ENCODE measurements at places on chromosomes 7 and 10. TPM values are rescaled to one million over a fixed set of nuclear protein-coding genes. Genes with fewer than 3 reads are reported as not detected.

GRCh38 chr7:4857189-4857588 lies 4.6 kb downstream of the PAPOLB start:
- H3K4me1 ChIP-seq: peaks cover 12% of the 10 kb centered on the region
- no peaks in the 10 kb centered on the region for H3K36me3 ChIP-seq
- no peak for DNase-seq
- H3K27ac ChIP-seq: no peak overlapping the region

DNA sequence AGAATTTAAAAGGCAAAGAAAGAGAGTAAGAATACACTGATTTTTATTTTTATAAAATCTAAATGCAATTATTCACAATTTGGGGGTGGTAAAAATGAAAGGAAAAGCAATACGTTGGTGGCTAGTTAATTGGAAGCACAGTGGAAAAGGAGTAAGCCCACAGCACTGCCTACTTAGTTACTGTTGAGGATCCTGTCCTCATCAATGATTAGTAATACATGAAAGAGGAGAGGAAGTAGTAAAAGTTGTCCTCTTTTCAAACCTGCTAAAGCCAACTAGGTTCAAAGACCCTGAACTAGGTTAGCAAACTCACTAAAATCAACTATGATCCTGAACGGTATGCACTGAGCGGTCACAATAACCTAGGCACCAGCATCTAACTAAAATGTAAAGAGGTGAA lies 52.7 kb upstream of the LRRN3 start:
- H3K27ac ChIP-seq: no peak overlapping the region
- no peak for DNase-seq
- H3K4me1 ChIP-seq: no peaks in the 10 kb centered on the region
- no peaks in the 10 kb centered on the region for H3K36me3 ChIP-seq
- H3K27me3 ChIP-seq: no peaks in the 10 kb centered on the region

SGPL1 gene
- total RNA-seq: 48.0 TPM

DNA sequence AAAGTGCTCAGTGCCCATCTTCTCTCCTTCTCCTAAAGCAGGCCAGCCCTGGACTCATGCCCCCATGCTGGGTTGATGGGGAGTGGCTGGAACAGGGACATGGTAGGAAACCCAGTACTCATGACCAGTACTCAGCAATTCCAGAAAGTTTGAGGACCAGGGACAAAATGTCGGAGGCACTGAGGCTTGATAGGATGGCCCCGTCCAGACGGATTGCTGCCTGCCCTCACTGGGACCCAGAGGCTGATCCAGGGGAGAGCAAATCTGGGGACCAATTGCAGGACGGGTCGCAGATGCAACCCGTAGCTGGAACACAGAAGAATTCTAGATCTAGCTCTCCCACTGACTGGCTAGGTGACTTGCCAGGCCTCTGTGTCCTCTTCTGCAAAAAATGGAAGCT lies 5.1 kb downstream of the ZCCHC24 start:
- peaks cover 44% of the 10 kb centered on the region for H3K4me1 ChIP-seq
- H3K27ac ChIP-seq: no peak overlapping the region
- no peaks in the 10 kb centered on the region for H3K36me3 ChIP-seq
- DNase-seq: no peak

DNA sequence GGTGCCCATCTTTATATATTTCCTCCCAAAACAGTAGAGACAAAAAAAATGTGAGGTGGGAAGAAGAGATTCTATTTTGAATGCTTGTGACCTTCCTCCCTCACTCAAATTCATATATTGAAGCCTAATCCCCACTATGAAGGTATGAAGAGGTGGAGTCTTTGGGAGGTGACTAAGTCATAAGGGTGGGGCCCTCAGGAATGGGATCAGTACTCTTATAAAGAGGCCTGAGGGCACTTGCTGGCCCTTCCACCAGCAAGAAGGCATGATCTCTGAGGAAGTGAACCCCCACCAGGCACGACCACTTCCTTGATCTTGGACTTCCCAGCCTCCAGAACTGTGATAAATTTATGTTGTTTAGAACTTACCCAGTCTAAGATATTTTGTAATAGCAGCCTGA lies 517.2 kb upstream of the CNTNAP2 start:
- H3K27ac ChIP-seq: no peak overlapping the region
- no peaks in the 10 kb centered on the region for H3K4me1 ChIP-seq
- H3K4me3 ChIP-seq: no peak overlapping the region
- H3K27me3 ChIP-seq: no peaks in the 10 kb centered on the region
- H3K36me3 ChIP-seq: no peaks in the 10 kb centered on the region

DNA sequence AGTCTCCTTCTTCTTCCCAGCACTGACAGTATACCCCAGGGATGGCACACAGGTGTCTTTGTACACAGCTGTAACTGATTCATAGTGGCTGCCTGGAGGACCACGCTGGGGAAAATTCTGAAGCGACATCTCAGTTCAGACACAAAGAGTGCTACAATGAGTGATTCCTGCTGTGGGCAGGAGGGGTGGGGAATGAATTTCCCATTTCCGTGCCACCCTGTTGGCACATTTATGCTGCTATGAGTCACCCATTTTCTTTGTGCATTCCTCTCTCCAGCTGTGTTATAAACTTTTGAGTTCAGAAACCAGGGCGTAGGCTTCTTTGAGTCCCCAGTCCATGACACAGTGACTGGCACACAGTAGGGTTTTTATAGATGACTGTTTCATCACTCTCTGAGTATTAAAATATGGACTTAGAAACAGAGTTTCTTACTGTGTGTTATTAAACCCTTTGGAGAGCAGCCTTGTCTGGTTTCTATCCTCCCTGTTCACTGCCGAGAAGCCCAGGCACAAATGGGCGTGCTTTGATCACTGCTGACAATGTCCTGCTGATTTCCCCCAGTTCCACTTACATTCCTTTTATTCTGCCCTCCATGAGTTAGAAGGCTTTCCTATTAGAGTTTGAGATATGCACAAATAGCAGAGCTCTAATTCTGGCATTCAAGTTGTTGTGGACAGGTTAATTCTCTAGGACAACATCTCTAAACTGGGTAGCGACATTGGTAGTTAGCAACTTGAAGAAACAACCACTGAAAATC lies 24.0 kb upstream of the NPS start:
- peaks cover 9% of the 10 kb centered on the region for H3K27me3 ChIP-seq
- H3K27ac ChIP-seq: no peak overlapping the region
- no peak for DNase-seq
- H3K36me3 ChIP-seq: no peaks in the 10 kb centered on the region

GRCh38 chr10:92544296-92544695 lies 29.6 kb downstream of the IDE start:
- no peaks in the 10 kb centered on the region for H3K27me3 ChIP-seq
- H3K36me3 ChIP-seq: peaks cover 2% of the 10 kb centered on the region
- DNase-seq: no peak
- peaks cover 18% of the 10 kb centered on the region for H3K4me1 ChIP-seq

- H3K4me3 ChIP-seq: no peak overlapping the region
- no peaks in the 10 kb centered on the region for H3K4me1 ChIP-seq
These were observed 43.1 kb upstream of the HPS1 start for GRCh38 chr10:98489561-98490481.

DNA sequence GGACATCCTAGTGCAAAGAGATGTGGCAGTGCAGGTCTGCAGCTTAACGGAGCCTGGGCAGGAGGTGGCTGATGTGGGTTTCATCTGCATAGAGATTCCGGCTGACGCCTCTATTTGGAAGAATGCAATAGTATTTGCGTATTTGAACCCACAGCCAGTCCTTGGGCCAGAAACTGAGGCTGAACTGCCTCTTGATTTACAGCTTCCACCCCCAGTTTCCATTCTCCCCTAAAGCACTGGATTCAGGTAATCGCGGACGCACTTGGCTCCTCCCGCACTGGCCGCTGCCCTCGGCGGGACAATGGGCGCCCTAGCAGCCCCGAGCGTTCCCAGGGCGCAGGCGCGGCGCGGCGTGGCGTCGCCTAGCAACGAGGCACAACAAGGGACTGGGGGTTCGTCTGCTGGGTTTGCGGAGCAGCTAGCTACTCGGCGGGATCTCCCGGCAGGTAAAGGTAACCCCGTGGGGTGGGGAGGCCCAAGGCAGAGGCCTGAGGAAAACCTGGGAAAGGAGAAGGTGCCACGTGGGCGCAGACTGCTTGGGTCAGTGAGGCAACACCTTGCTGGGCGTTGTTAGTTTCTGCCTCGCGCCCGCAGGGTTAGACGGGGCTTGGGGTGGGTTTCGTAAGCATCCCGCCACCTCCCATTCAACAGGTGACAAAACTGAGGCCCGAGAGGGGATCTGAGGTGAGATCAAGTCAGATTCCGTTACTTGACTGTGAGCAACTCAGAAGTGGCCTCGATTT lies at the start of gene ARMC3:
TSS of gene ARMC3 (plus strand) at position 393 of the 743 bp plus-strand sequence. CDS start 3,944 bp downstream, outside the sequence.
- H3K27me3 ChIP-seq: no peaks in the 10 kb centered on the region
- DNase-seq: peak; percentile 72
- no peak within 1 kb of the TSS for H3K27ac ChIP-seq
- no peak within 1 kb of the TSS for H3K4me3 ChIP-seq
- no peaks in the 10 kb centered on the region for H3K36me3 ChIP-seq
- H3K4me1 ChIP-seq: no peaks in the 10 kb centered on the region

FAM241B gene
- total RNA-seq: 11.6 TPM

GRCh38 chr7:88169717-88170320 lies 50.0 kb downstream of the SRI start:
- DNase-seq: no peak
- H3K36me3 ChIP-seq: no peaks in the 10 kb centered on the region
- no peaks in the 10 kb centered on the region for H3K27me3 ChIP-seq
- H3K4me1 ChIP-seq: no peaks in the 10 kb centered on the region
- no peak overlapping the region for H3K4me3 ChIP-seq
- H3K27ac ChIP-seq: no peak overlapping the region

EPDR1 gene
- total RNA-seq: 4.1 TPM

DNA sequence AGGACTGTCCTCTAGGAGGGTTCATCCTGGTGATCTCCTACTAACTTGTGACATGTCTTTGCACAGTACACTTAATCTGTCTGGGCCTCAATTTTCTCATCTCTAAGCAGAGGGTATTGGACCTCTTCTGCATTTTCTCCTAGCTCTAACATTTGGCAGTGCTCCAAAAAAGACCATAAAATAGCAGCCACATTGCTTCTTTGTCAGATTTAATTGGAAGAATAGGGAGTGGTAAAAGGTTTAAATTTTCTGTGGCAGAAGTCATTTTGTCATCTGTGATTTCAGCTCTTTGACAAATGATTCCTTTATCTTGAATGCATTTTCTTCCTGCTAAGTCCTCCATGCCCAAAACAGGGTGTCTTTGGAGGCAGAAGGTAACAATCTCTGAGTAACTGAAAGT lies 289.9 kb upstream of the LRGUK start:
- H3K27me3 ChIP-seq: no peaks in the 10 kb centered on the region
- no peak for DNase-seq
- H3K4me1 ChIP-seq: no peaks in the 10 kb centered on the region
- no peak overlapping the region for H3K4me3 ChIP-seq
- no peak overlapping the region for H3K27ac ChIP-seq

- H3K4me3 ChIP-seq: no peak overlapping the region
- H3K27me3 ChIP-seq: no peaks in the 10 kb centered on the region
- H3K27ac ChIP-seq: no peak overlapping the region
- no peaks in the 10 kb centered on the region for H3K36me3 ChIP-seq
These were observed 84.7 kb downstream of the CHST15 start for GRCh38 chr10:124008681-124009080.

CHST3 gene
- total RNA-seq: 24.5 TPM

EBLN1 gene
- not detected for total RNA-seq

DNA sequence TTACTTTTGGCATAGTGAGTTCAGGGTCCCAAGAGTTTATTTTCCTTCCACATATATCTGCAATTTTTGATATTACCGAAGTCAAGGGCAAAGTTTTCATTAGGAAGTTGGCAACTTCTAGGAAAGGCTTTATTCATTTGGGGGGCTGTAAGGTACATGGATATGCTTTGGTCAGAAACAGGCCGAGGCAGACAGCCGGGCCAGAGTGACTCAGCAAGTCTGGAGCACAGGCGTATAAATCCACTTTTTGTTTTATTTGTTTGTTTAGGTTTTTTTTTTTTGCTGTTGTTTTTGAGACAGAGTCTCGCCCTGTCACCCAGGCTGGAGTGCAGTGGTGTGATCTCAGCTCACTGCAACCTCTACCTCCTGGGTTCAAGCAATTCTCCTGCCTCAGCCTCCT lies 3.7 kb downstream of the ZNF680 start:
- no peak for DNase-seq
- H3K4me3 ChIP-seq: peak overlapping the region; percentile 80
- H3K27me3 ChIP-seq: peaks cover 2% of the 10 kb centered on the region

DNA sequence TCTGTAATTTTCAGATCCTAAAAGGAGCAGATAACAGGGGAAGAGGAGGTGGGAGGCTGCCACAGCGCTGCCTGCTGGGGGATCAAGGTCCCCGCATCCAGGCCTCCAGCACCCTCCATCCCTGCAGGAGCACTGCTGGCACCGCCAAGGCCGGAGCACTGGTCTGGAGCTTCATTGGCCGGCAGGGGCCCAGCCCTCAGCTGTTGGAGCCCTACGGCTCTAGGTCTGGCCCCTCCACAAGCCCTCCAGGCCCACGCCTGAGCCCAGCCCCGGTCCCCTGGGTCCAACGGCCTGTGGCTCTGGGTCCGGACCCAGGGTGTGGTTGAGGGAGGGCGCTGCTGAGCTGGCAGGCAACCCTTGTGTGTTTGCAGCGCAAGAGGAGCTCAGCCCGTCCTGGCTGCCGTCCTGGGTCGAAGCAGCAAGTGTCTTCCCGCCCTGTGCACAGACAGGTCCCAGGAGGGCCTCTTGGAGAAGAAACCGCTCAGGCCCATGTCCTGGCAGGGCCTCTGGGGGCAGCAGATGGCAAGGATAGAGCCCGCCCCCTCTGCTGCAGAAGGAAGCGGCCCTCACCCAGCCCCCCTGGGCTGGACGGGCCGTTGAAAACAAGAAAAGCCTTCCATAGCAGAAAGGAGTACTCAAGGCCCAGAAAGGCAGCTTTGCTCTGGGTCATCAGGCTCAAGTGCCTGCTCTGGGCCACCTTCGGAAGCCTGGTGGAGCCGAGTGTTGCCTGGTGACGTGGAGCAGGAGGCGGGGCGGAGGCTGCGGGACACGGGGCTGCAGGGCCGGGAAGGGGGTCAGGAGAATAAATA lies 54.3 kb upstream of the TNRC18 start:
- no peak overlapping the region for H3K4me3 ChIP-seq
- H3K4me1 ChIP-seq: peaks cover 12% of the 10 kb centered on the region
- no peaks in the 10 kb centered on the region for H3K36me3 ChIP-seq
- H3K27me3 ChIP-seq: no peaks in the 10 kb centered on the region

- no peaks in the 10 kb centered on the region for H3K36me3 ChIP-seq
- H3K4me3 ChIP-seq: no peak overlapping the region
- no peak for DNase-seq
- H3K4me1 ChIP-seq: peaks cover 23% of the 10 kb centered on the region
- H3K27ac ChIP-seq: no peak overlapping the region
These were observed 50.6 kb upstream of the LRRC18 start for GRCh38 chr10:48990226-48990625.

DNA sequence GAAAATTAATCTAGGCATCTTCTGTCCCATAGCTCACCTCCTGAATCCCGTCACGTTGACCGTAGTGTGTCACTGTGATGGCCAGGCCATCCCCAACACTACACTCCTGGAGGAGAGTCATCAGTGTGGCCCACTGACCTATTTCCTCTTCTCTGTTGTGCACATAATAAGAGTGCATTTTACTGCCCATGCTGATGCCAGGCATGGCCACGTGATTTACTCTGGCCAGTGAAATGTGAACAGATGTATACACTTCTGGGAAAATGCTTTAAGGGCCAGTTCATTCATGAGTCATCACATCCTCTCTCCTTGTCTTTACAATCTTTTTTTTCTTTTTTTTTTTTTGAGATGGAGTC lies 101.9 kb upstream of the PIP4K2A start:
- H3K4me3 ChIP-seq: no peak overlapping the region
- no peaks in the 10 kb centered on the region for H3K4me1 ChIP-seq
- H3K27ac ChIP-seq: peak overlapping the region; percentile 50
- no peak for DNase-seq
- H3K27me3 ChIP-seq: no peaks in the 10 kb centered on the region

LRRD1 gene
- total RNA-seq: 0.57 TPM

- H3K4me1 ChIP-seq: no peaks in the 10 kb centered on the region
- peaks cover 10% of the 10 kb centered on the region for H3K36me3 ChIP-seq
- DNase-seq: no peak
- H3K27me3 ChIP-seq: peaks cover 8% of the 10 kb centered on the region
These were observed 19.1 kb upstream of the PRF1 start for GRCh38 chr10:70621503-70622078.

All from neural crest cell (in vitro differentiated cells).